ENCODE measurements at places on chromosomes 3 and 15.

DNA sequence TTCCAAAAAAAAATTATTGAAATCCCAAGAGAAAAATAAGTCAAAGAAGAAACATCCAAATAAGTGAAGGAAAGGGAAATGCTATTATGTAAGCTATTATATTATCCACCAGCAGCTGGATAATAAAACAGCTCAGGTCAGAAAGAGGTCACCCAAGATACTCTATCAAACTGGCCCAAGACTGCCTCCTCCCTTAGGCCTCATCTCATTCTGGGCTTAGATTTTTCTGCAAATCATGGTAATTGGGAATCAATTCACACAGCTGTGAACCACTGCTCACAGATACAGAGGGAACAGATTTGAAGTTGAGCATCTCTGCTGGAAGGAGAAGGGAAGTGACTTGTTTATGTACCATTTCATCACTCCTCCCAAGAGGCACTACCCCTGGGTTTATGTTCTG lies 294.6 kb upstream of the DPPA4 start:
- DNase-seq = no peak

DNA sequence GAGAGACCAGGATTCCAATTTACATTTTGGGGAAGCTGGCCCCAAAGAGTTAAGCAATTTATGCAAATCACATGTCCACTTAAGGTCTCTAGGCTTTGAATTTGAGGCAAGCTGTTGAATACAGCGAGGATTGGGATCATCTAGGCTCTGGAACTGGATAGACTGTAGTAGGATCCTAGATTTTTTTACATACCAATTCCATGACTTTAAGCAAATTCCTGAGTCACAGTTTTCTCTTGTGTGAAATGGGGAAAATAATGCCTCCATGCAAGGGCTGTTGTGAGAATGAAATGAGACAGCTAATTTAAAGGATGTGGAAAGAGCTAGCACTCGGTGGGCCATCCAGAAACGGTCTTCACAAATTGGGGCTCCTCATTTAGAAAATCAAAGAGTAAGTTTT lies 103.4 kb downstream of the MINAR1 start:
- DNase-seq = no peak

GRCh38 chr3:21747376-21747775 lies 3.6 kb downstream of the ZNF385D start:
- DNase-seq = no peak

DNA sequence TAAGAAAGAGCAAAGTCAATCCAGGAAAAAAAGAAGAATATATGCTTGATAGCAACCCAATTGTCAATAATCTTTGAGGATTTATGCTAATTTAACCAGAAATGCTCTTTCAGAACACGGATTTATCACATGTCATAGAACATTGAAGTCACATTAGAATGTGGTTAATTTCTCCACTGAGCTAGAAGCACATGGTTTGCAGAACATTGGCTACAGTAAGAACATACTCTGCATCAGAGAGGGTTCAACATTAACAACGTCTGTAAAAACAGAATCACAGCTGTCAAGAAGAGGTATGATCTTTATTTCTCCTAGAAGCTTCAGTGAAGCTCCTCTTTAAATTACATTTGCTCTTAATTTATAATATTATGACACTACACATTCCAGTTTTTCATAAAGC lies 619.7 kb upstream of the AGTR1 start:
- no peak for DNase-seq

DNA sequence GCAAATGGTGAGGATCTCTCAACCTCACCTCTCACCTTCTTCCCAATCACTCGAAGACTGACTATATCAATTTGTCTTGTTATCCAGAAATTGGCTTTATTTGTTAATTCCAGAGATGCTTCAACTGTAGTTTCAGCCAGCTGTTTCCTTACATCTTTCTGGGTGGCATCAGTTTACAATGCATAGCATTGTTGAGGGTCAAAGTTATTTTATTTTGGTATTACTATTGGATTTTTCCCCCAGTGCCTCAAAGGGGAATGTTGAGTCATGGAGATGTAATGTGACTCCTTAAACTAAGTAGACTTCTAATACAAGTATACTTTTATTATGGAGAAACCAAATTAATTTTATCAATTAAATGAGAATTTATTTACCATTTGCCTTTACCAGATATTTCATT lies 351.6 kb downstream of the TIGIT start:
- DNase-seq = no peak

DNA sequence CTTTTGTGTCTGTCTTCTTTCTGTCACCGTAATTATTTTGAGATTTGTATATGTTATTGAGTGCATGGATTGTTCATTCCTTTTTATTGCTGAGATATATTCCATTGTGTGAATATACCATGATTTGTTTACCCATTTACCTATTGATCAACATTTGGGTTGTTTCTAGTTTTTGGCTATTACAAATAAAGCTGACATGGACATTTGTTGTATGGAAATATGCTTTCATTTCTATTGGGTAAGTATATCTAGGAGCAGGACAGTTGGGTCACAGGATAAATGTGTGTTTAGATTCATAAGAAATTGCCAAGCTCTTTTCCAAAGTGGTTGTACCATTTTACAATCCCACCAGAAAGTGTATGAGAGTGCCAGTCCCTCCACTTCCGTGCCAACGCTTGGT lies 51.2 kb downstream of the PFN2 start:
- no peak for DNase-seq

- no peak for DNase-seq
Measured at GRCh38 chr3:182375916-182376315, 417.4 kb upstream of the ATP11B start.

DNA sequence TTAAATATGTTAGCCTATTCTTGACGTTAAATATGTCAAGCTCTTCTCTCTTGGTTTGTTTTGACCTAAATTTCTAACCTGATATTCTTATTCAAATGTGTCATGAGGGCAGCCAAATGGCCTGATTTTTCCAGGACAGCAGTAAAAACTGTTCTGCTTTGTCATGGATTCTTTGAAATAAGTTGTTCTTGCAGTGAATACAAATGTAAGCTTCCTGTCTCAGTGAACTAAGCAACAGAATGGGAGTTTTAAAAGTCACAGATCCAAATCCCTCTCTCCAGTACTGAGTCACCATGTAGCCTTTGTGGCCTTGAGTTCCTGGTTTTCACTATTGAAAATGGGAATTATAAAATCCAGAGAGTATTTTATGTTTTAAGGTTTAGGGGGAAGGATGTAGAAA lies 301.8 kb downstream of the NLGN1 start:
- no peak for DNase-seq

DNA sequence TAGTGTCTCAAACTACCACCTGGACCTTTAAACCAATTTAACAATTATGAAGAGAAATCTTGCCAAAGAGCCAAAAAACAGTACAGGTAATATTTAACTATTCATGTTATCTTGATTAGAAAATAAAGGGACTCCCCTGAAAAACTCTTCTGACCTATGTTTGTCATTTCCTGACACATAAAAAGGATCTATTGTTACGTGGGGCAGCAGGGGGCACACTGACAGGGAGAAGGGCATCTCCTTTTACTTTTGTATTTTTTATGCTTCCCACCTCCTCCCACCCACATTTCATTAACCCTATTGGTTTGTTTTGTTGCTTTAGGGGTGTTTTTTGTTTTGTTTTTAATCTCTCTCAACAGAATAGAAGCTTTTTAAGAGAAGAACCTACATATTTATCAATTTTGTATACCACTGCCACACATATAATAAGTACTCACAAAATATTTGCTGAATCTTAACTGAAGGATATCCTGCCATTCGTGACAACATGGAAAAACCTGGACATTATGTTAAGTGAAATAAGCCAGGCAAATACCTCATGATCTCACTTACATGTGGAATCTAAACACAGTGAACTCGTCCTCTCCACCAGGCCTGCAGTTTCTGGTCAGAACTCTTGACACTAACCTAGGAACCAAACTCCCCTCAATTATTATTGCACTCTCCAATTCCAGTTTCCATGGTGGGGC lies 17.7 kb downstream of the STAG1 start:
- DNase-seq = no peak

DNA sequence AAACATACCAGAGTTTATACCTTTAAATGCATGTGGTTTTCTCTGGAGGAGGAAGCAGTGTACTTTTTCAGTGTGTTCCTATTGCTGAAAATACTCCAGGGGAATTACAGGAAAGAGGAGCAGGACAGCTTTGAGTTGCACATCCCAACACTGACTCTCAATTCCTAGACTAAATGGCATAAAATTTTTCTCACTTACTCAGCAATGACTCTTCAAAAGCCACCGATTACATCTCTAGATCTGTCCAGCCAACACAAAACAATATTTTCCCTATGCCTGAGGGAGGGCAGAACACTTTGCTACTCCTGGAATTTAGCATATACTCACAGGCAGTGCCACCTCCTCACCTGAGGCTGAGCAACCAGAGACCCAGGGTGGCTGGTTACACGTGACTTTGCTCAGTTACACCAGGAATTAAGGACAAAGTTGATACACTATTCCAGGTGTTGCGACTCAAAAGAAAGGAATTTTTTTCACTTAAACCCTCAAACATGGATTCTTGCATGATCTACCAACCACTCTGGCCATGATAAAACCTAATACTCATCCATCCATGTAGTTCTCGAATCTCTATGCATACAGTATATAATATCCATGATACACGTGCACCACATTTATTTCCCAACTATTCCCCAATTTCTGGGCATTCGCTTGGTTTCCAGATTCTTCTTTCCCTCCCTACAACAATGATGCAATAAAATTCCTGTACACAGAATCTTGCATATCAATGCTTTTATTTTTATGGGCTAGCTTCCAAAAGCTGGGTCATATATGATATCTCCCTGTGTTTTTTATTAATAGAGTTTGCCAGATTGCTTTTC lies 194.6 kb downstream of the THRB start:
- DNase-seq = no peak

- no peak for DNase-seq
Measured at GRCh38 chr3:48268381-48268935, 27.6 kb downstream of the ZNF589 start.

DNA sequence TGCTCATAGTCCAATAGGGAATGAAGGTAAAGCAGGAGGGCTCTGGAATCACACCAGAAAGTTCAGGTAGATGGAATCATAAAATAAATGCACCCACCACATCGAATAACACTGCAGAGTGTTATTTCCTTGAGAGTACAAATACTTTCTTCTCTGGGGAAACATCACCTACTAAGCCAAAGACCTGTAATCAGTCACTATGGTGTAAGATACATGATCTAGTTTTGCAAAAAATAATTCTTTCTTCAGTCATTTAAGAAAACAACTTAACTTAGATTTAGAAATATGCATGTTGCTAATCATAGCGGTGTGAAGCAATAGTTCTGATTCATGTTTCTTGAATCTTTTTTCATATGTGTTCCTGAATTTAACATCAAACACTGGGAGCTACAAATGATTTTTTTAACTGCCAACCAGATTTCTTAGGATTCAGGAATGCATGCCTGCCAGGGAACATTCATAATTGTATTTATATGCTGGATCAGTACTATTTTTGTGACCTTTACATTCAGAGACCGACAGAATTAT lies 40.2 kb upstream of the MEIS2 start:
- DNase-seq = no peak

DNA sequence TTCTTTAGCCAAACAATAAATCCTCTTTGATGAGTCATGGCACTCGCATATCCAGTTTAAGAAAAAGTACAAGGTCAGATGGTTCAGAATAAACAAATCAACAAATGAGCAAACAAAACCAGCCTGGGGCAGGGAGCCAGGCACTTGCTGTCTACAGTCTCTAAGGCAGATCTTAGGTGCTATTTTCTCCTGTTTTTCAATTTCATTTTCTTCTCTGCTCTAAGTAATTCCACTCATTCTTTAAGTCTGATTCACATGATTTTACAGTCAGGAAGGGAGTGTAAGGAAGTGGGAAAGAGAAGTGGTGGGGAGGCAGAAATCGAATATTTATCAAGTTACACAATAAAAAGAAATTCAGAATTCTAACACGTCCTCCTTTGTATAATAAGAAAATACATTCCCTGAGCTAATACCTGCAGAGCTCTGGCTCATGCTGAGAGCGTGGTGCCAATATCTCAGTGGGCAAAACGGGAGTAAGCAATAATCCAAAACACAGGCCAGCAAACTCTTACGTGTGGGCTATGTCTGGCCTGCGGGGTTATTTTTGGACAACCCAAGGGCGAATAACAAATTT lies 298.6 kb downstream of the ADAMTS17 start:
- DNase-seq = no peak

- DNase-seq = no peak
Measured at GRCh38 chr3:149243540-149243939, 21.9 kb upstream of the CP start.

DNA sequence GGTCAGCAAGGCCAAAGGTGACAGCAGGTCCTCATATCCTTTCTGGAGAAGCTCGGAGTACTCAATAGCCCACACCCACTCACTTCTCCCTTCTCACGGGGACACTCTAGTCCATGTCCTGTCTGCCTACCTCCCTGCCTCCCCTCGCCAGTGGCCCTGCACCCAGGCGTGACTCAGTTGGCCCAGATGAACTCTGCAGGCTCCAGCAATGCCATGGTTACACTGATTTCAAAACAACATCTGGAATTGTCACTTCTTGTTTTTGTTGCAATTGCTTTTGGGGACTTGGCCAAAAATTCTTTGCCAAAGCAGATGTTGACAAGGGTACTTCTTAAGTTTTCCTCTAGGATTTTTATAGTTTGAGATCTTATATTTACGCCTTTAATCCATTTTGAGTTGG lies 13.0 kb downstream of the IL16 start:
- DNase-seq = no peak

DNA sequence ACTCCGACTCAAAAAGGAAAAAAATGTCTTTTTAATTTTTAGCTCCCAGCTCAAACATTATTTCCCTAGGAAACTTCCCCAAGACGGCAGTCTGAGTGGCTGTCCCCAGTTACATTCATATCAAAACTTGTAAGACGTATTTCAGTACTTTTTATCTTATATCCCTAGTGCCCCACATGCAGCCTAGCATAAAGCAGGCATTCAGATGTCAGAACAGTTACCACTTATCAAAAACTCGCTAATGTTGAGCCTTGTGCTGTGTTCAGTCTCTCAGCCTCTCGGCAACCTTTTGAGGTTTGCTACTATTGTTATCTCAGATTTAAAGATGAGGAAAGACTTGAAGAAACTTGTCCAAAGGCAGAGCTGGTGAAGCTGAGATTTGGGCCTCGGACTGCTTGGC lies 6.6 kb upstream of the SELENOS start:
- DNase-seq = no peak

DNA sequence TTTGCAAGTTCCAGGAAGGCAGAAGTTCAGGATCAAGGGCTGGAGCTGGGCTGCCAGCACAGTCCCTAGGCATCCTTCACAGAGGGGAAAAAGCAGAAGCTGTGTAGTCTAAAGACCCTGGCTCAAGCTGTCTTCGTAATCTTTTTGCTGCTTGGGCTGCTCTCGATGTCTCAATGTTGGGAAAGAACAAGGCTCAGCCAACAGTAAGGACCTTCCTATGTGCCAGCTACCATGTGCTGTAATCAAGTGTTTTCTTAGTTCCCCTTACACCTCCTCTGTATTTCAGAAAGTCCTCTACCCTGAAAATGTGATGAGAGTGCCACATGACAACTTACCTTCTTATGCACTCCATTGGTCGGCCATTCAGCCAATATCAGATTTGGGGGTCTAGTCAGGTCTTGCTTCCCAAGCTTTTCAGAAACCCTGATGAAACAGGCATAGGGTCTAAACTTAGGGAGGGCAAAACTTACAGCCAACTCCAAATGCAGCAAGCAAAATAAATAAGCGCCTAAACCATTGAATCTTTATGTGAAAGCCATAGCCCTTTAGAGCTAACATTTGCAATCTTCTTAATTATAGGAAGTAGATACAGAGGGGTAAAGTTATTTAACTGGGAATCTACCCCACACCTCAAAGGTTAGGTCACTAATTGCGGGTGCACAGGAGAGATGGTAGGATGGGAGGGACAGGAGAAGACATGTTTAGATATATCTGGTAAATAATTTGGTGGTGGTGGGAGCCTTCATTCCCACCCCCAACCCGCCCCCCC lies 1.2 kb upstream of the EDEM1 start:
- no peak for DNase-seq

Data from GDM1 (cell line).